Head of caudate nucleus (tissue), 42 donors: ENCODE measurements at places on chromosomes 5 and 9.
A peak's percentile ranks its signal among the peaks of the same experiment; 100 is the strongest.

- no peak for DNase-seq
Measured at GRCh38 chr9:85741095-85741874, 469 bp downstream of the AGTPBP1 start.

DNA sequence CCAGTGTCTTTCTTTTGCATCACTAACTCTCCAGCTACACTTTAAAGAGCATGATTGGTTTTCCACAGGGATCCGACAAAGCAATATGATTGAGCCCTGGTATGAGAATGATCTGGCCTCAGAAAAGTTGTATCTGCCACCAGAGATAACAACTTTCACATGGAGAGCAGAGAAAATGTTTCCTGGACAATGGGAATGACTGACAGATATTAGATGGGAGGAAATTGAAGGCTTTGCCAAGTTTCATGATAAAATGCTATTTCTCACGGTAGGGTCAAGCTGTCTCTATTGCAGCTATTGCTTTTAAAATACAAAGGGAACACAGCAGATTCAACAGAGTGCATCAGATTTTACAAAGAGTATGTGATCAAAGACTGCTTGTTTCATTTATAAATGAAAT lies 56.4 kb upstream of the GLIS3 start:
- no peak for DNase-seq

DNA sequence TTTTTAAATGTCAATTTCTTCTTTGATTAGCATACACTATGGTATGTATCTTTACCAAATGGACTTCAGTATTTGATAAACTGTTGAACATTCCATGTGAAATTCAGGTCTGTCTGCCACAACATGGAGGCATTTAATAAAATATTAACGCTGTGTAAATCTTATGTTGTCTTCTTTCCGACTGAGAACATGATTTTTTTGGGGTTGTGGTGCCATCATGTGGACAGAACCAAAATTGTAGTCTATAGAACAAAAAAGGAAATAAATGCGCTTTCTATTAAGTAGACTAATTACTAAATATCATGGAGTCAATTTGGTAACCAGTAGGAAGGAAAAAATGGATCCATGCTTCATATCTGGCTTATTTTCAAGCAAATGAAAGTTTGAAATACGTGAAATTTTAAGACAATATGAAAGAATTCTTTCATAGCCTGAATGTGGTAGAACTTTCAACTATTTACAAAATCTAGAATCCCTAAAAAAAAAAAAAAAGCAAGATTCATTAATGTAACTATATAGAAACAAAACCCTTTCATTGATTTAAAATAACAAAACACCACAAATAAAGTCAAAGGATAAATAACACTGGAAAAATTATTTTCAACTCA lies 2.8 kb upstream of the PLK2 start:
- peak; percentile 74 for DNase-seq

DNA sequence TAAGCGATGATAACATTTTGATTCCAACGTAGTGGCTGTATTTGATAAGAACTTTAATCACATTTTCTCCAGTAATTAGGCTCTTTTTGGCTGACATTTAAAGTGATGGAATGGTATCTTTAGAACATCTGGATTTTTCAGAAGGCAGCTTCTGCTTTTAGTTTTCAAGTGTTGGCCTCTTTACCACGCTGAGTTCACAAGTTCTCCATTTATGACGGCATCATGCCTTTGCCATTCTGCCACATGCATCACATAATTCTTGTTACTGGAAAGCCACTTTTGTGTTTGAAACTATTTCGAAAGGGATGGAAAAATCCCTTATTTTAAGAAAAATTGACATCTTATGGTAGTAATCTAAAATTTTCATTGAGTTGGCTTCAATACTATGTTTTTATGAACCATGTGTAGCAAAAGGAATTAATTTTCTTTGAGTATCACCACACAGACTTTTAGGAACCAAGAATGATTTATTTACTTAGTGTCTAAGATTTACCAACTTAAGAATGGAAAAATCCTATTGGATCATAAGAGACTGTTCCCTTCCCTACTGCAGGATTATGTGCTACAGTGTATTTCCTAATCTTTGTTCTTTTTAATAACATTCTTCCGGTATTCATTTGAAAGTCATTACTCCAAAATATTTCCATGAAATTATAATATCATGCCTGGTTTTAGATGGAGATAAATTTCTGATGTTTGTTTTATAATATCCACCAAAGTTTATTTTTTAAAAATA lies 344.2 kb downstream of the ADGRV1 start:
- no peak for DNase-seq

- no peak for DNase-seq
Measured at GRCh38 chr5:98570010-98570409, 203.5 kb upstream of the RGMB start.

DNA sequence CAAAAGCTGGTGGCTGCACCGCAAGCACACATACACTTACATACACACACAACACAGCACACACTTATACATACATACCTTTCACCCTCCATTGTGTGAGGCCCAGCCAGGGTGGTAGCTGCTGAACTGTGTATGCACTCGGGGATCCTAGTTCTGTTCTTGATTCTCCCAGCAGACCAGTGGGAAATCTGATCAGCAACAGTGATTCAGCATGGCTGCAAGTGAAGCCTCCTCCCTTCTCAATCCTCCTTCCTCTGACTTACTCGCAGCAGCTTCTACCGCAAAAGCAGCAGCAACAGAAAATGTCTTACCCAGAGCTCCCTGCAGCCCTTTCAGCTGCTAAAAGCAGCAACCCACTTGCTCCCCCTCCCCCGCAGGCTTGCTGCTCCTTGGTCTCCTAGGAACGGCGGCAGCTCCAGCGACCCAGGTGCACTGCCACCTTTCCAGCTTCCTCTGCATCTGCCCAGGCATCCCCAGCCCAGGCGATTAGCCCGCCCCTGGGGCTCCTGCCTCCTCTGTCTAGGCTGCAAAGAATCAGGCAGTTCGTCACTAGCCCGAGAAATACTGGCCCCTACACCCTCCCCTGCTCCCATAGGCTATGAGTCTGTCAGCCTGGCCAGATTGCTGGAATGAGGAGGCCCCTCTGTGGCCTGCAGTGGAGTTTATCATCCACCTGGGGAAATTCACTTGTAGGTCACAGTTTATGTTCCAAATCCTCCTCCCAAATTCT lies at the start of gene KLHL3:
Gene KLHL3 (minus strand): TSS at position 535 of the 730 bp plus-strand sequence. CDS start 443 bp downstream, at position 92.
- peak; percentile 88 for DNase-seq

GRCh38 chr9:133490865-133491655 lies 12.2 kb upstream of the SLC2A6 start:
- no peak for DNase-seq

- DNase-seq: no peak
Measured at GRCh38 chr9:106503759-106504158, 359.2 kb upstream of the ZNF462 start.

GRCh38 chr5:140174465-140175366 lies at the start of gene CYSTM1:
CYSTM1 (plus strand) TSS chr5:140175188; CDS start chr5:140194466, 19,278 bp downstream.
- DNase-seq: peak; percentile 96

DNA sequence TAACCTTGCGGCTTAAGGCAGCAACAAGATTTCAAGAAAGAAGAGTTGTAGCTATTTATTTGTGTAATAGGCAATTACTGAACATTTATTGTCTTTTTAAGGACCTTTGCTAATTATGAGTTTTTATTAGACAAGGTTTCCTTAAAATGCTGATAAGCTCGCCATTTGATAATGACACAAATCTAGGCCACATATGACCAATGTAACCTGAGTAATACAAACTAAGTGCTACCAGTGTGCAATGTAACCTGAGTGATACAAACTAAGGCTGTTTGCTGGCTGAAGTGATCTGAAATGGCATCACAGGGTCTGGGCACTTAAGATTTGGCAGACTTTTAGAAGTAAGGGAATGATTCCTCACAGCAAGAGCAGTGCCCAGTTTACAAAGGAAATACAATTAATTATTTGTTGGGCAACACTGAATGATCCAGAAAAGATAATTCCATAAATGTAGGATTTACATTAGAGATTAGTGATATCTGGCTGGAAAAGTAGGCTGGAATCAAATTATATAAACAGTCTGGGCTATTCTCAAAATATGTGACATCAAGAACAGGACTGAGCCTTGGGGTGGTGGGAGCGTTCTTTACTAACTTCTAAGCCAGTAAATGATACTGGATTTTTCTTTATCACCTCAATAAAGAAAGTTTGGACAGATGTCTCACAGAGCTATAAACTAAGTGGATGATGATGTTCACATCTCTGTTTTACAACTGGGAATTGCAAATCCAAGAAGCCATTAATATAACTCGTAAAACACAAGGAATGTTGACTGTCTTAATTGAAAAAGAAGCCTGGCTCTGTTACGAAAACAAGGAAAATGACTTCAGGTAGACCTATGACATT lies 54.8 kb downstream of the MRPS27 start:
- DNase-seq: no peak

DNA sequence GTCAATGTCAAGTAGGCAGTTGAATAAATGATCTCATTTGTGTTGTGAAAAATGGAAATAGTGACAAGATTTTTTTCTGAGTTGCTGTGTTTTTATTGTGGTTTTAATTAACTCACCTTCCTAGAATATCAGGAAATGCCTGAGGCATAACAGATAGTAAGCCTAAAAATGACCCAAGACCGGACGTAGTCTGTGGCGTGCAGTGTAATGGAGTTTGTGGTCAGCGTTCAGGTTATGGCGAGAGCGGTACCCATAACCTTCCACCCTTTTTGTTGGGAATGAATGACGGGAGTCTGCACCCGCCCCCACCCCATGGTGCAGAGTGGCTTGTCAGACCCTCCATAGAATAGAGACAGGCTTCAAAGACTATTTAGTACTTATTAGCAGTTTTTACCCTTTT lies 119.3 kb downstream of the GALNT10 start:
- DNase-seq: no peak

GRCh38 chr5:134504629-134505300 lies 20.7 kb upstream of the JADE2 start:
- DNase-seq: no peak

GRCh38 chr9:23379842-23380241 lies 446.2 kb downstream of the ELAVL2 start:
- no peak for DNase-seq

- DNase-seq: no peak
Measured at GRCh38 chr5:160419458-160420330, 813 bp upstream of the SLU7 start.

GRCh38 chr9:13898957-13899356 lies 415.0 kb downstream of the NFIB start:
- DNase-seq: no peak

GRCh38 chr5:31471916-31472315 lies 60.0 kb downstream of the DROSHA start:
- no peak for DNase-seq

- DNase-seq: no peak
Measured at GRCh38 chr5:160060001-160060400, 51.1 kb downstream of the TTC1 start.

DNA sequence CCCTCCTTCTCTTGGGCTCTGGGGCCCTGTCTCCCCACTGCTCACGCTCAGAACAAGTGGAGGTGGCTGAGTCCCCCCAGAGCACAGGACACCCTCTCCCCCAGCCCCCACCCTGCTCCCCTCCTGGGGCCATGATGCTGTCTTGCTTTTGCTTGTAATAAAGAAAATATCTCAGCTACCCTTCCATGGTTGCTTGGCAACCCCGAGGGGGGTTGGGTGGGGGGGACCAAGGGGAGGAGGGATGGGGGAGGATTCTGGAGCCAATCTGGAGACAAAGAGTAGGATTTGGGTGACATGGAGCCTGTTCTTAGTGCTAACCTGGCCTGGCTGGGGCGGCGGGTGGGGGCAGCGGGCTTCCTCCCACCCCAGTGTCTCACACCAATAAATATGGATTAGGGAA lies 16.1 kb upstream of the CERCAM start:
- no peak for DNase-seq

DNA sequence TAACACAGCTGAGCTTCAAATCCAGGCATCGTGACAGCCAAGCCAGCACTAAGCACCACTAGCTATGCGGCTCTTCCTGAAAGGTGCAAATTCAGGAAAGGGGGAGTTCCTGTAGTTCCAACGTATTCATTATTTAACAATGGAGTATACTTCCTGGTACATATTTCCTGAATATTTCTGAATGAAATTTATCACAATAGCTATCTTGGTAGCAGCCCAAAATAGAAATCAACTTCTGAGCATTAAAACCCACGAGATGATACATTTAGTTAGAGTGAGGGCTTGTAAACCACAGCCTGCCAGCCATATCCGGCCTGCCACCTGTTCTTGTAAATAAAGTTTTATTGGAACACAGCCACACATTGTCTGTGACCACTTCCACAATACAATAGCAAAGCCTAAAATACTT lies 109.7 kb upstream of the RETREG1 start:
- no peak for DNase-seq

GRCh38 chr5:152853361-152853760 lies 448.3 kb upstream of the NMUR2 start:
- no peak for DNase-seq

- no peak for DNase-seq
Measured at GRCh38 chr9:114606597-114607207, 4.4 kb upstream of the TMEM268 start.

DNA sequence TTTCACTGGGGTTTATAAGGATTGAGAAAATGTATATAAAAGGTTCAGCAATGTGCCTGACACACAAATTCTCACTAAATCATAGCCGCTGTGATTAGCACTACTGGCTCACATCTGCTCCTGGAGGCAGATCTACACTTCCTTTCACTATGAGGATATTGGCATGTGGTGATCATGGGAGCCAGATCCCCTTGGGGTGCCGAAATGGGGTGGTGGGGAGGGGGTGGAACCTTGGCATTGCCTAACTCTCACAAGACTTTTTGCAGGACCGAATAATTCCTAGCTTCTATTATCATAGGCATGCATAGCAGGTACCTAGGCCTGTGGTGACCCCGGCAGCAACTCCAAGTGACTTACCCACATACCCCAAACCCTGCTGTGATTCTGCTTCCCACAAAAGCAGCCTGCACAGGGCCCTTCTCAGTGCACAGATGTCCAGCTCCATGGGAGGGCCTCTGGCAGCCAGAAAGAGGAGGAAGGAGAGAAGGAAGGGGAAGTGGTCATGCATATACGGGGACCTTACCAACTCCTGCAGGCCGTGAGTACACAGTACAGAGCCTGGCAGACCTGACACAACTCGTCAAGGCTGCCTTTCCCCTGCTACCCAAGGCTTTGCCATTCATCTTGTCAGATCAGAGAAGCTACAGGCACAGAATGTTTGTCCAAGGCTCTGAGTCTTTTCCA lies 61.3 kb upstream of the IQGAP2 start:
- DNase-seq: no peak

DNA sequence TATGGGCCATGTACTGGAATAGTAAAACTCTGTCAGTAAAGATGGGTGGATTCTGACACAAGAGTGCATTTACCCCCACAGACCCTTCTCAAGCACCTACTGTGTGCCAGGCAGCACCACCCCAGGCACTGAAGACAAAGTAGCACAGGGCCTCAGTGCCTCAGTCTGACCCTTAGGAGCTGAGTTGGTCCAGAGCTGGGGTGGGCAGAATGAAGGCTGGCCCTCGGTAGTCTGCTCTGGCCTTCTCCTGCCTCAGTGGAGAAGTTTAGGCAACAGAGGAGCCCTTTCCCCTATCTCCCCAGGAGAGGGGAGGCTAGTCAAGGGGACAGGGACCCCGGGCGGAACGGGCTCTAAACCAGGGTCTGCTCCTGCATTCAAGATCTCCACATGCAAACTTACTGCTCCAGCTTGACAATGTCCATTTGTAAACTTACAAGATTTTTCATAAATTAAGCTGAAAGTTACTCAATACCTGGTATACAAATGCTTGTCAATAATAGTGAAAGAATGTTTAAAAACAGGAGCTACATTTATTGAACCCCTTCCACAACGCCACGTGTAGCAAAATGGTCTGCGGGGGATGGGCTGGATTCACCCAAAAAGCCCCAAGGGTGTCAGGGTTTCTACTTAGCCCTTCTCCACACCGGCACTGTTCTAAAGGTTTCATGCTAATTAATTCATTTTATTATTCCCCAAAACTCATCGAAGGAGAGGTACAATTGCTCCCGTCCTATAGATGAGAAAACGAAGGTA lies 1.5 kb downstream of the VDAC1 start:
- DNase-seq: no peak
